Brain (organoid and tissue), 16 donors: ENCODE measurements at places on chromosomes 4 and X. TPM values are rescaled to one million over a fixed set of nuclear protein-coding genes. Genes with fewer than 3 reads are reported as not detected.

- DNase-seq = no peak
Measured at GRCh38 chrX:53421772-53422085, 725 bp downstream of the SMC1A start.

DNA sequence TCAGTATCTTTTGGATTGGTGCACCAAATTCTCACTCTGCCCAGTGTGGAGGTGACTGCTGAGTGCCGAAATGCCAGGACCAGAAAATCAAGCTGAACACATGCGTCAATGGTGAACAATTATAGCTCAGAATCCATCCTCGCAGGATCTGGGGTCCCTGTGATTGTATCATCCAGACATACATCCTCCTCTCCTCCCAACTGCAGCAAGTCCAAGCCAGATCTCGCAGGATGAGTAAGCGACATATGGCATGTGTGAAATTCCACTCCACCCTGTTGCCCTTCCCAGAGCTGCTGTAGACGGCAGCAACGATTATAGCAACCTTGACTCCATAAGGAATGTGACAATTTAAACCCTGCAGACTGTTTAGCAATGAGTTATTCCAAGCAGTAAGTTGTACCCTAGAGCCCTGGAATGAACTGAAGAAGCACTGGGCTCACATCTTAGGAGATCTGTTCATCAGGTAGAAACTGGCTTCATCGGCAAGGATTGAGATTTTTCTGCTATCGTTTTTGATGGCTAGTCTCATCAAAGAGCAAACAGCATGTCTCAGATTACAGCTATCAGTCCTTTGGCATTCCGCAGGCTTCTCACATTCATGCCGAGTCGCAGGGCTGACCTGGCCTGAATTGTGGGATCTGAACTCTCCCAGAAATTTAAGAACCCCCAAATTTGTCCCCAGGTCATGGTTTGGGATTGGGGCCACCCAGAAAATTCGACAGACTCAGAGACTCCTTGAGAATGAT is 35.5 kb upstream of the SORBS2 start:
- DNase-seq = peak; percentile 89

- DNase-seq = no peak
Measured at GRCh38 chr4:147923854-147924253, 192.0 kb downstream of the ARHGAP10 start.

DNA sequence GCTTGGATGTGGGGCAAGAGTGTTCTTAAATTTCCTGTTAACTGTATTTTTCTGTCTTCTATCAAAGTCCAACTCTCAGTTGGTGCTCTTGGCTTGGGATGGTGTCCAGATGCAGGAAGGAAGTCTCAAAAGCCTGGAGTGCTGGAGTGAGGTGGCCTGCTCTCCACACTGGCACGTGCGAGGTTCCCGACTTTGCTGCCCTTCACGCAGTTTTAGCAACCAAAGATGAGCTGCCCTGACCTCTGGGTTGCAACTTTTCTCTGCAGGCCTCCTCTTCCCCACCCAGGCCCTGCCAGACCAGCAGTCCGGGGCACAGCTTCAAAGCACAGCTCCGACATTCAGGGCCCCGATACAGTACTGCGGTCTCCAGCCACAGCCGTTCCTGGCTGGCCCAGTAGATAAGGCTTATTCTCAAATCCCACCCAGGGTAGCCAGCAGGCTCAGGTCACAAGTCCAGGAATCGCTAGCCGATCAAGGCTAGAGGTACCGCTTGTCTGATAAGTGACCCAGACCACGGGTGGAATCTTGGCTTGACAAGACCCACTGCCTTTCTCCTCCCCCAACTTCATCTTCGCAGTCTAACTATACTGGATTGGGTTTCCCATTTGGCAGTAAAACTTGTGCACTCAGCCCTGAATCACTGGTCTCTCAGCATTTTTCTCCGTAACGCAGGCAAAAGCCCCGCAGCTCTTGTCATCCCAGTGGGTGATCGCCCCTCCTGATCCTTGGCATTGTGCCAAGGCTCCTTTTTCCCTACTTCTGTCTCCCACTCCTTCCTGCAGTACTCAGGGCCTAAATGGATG is 21.8 kb upstream of the JADE1 start:
- DNase-seq = no peak

- DNase-seq = peak; percentile 78
Measured at GRCh38 chrX:9899640-9900111, 67.5 kb upstream of the CLDN34 start.

DNA sequence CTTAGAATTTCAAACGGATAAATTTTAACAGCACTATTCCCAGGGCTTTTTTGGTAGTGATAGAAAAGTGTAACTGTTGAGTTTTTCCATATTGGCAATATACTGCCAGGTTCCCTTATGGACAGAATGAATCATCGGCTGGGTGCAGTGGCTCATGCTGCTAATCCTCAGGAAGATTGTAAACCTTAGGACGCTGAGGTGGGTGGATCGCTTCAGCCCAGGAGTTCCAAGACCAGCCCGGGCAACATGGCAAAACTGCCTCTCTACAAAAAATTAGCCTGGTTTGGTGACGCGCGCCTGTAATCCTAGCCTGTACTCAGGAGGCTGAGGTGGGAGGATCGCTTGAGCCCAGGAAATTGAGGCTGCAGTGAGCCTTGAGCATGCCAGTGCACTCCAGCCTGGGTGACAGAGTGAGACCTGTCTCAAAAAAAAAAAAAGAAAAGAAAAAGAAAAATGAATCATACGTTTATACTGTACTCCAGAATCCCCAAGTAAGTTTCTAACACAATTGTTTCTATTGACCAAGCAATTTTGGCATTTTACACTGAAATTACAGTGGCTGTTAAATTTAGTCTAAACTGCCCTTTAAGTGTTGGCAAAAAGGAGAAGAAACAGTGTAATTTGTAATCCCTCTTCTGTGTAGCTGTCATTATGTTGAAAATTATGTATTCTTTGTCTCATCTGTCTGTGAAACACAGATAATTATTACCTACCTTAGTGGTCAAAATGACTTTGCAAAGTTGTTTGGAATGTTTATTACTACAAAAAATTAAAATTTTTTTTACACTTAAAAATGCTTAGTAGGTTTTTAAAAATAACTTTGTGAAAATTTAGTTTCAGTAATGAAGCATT is 1.8 kb downstream of the SLC30A9 start:
- no peak for DNase-seq

- no peak for DNase-seq
Measured at GRCh38 chrX:3403748-3404147, 57.3 kb upstream of the MXRA5 start.

VEGFC gene
- 2.0 TPM for polyA plus RNA-seq

IBSP gene
- polyA plus RNA-seq = not detected

F9 gene
- polyA plus RNA-seq = not detected
